ENCODE measurements at places on chromosomes 7 and 10.
A peak's percentile ranks its signal among the peaks of the same experiment; 100 is the strongest.

DNA sequence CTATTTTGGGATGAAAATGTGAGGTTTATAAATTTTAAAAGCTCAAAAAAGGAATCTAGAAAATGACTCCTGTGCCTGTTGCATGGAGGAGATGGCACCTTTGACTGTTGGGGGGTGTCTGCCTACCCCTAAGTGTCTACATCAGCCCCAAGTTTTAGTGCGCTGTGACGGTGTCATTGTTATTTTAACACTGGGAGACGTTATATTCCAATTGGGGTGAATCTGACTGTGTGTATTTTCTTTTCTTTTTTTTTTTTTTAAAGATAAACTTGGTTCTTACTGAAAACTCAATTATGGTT is 517 bp downstream of the SRGN start:
- peak; percentile 47 for DNase-seq

DNA sequence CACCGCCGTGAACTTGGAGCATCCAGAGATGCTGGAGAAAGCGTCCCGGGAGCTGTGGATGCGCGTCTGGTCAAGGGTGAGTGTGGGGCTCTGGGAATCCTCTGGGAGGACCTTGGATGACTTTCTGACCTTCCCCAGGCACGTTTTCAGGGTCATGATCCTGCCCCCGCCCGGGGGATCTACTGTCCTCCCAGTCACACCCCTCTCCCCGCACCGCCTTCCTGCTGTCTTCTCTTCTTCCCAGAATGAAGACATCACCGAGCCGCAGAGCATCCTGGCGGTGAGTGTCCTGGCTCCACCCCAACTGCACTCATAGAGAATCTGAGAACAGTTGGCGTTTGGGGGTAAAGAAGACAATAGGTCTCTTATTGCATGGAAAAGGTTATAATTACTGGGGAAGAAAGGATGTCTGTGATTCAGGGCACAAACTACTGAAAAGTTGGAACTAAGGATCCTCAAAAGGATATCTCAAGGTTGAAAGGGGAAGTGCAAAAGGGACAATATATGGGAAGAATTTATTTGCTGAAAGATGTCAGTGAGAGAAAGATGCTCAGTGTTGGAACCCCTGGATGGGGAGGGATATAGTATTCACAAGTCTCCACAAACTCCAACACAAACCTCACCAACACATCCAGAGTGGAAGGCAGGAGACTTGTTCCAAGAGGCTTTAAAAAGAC is 1.9 kb downstream of the GSTK1 start:
- DNase-seq = no peak

DNA sequence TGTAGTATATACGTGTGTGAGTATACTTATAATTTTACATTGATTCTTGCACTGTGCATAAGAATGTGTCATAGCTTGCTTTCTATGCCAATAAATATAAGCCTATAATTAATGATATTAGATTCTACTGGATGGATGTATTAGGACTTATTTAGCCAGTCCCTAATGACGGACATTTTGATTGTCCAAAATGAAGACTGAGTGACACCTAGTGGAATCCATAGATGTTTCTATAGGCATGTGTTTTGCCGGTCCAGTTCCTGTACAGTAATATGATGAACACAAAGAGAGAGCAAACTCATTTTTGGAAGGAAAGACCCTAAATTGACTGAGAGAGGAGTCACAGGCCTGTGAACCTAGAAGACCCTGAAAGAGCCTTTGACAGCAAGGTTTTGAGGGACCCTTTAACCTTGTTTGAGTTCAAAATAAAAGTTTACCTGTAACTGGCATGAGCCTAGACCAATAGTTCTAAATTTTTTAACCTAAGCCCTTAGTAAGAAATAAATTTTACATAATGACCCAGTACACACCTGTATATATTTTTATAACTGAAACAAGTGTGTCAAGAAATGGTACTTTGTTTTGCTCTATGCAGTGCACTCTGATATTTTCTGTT is 42.4 kb upstream of the AGBL3 start:
- DNase-seq = peak; percentile 64

- DNase-seq = peak; percentile 76
Measured at GRCh38 chr7:101717628-101718357, 88.7 kb upstream of the MYL10 start.

GRCh38 chr7:135964274-135964673 is 12.9 kb downstream of the MTPN start:
- no peak for DNase-seq

DNA sequence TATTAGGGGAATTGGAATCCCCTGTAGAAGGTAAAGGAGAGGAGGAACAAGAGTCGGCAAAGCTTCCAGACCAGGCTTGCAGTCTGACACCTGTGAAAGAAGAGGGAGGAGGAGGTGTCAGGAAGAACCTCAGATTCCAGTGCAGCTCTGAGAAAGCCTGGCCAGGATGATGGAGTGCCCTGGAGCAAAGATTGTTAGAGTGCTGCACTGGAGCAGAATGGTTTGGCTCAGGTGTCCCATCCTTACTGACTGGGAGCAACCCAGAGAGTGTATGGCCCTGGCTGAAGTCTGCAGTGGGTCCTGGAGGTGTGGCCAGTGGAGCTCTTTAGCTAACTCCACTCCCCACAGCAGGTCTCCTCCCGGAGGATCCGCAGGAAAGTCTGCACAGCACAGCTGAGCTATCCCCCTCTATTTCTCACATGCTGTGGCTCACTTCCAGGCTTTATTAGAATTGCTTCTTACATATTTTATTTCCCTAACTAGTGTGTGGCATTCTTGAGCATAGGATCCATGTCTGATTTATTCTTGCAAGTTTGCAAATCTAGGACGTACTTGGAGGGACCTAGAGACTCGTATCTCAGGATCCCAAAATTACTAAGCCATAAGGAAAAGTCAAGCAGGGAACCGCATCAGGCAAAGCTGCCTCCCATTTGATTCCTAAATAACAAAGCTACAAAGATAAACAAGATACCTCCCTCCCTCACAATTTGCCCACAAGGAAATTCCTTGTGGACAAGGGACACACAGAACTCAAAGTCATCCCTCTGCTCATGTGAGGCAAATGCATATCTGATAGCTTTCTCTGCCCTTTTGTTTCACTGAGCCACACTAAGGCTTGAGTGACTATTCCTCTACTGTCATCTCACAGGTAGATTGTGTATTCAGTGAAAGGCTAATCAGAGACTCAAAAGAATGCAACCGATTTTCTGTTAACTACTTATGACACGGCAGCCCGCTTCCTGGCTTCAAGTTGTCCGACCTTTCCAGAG is 58.8 kb downstream of the VIM start:
- DNase-seq = no peak

GRCh38 chr7:146725520-146725919 is 608.9 kb downstream of the CNTNAP2 start:
- no peak for DNase-seq

DNA sequence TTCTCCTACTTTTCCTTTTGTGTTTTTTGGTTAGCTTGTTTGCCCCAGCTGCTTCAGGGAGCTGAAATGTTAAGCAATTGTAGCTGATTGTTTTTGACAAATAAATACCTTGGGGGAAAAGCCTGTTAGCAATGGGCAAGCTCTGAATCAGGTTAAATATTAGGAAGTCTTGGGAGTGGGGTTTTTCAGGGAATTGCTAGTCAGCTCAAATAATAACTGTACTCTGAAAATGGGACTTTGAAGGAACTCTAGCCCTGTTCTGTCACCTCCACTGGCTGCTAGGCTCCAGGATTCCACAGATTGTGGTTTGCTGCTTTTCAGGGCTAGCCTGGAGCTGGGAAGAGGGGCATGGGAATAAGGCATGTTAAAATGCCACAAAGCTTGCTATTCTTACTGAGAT is 39.5 kb downstream of the ADK start:
- no peak for DNase-seq

GRCh38 chr10:3400348-3400747 is 227.8 kb upstream of the PITRM1 start:
- DNase-seq = peak; percentile 25

GRCh38 chr7:1158203-1159126 is 1.5 kb downstream of the ZFAND2A start:
- DNase-seq = no peak

DNA sequence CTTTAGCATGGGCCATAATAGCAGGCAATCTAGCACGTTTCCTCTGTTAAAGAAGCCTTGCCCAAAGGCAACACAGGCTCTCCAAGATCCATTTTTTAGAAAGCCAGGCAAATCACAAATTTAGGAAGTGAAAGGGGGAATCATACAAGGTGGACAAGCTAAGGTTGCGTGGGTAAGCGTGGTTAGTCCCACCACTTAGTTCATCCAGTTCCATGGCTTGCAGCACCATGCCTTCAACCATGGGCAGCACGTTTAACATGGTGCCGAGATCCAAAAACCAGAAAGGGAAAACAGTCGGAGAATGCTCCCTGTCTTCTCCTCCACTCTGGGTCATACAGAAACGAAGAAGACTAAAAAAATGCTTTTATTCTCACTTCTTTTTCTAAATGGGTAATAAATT is 234.4 kb upstream of the IMMP2L start:
- peak; percentile 27 for DNase-seq

DNA sequence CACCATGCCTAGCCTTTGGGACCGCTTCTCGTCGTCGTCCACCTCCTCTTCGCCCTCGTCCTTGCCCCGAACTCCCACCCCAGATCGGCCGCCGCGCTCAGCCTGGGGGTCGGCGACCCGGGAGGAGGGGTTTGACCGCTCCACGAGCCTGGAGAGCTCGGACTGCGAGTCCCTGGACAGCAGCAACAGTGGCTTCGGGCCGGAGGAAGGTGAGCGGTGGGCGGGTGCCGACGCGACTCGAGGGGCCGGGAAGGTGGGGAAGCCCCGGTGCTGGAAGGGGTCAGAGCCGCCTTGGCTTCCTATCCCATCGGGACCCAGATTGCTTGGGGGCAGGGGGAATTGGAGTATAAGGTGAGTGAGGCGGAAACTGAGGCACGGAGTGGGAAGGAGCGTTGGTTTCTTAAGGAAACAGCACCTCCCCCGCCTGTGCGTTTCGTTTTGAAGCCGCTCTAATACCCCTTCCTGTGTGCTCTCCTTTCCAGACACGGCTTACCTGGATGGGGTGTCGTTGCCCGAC is 547 bp downstream of the DDIT4 start:
- DNase-seq = no peak

DNA sequence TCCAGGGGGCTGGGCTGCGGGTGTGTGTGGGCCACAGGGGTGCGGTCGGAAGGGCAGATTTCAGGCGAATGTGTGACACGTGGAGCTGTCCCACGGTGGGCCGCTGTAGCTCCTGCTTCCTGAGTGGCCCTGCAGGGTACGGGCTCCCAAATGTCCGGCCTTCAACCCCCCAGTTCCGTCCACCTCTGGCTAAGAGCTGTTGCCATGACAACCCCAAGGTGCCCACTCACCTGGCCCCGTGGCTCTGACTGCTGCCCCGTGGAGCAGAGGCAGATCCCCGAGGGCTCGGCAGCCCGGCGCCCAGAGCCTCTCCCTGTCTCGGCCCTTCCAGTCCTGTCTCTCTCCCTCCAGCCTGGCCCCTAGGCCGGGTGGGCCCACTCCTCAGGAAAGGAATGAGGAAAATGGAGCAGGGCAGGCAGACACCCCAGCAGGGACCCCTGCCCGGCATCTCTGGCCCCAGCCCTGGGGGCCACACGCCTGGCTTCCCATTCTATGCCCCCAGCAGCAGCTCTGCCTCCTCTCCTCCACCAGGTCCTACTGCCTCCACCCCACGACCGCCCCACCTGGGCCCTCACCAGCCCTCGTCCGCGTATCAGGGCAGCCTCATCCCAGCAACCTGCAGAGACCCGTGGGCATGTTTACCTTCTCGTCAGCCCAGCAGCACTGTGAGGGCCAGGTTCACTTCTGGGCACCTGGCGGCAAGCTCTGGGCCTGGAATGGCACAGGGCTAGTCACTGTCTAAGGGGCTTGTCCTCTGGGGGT is 215.6 kb downstream of the ELFN1 start:
- DNase-seq = no peak

GRCh38 chr10:127735156-127735555 is 1.8 kb upstream of the FOXI2 start:
- DNase-seq = no peak

DNA sequence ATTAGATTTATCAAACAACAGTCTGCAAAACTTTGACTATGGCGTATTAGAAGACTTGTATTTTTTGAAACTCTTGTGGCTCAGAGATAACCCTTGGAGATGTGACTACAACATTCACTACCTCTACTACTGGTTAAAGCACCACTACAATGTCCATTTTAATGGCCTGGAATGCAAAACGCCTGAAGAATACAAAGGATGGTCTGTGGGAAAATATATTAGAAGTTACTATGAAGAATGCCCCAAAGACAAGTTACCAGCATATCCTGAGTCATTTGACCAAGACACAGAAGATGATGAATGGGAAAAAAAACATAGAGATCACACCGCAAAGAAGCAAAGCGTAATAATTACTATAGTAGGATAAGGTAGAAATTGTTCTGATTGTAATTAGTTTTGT is 31.4 kb downstream of the LRRC17 start:
- no peak for DNase-seq

DNA sequence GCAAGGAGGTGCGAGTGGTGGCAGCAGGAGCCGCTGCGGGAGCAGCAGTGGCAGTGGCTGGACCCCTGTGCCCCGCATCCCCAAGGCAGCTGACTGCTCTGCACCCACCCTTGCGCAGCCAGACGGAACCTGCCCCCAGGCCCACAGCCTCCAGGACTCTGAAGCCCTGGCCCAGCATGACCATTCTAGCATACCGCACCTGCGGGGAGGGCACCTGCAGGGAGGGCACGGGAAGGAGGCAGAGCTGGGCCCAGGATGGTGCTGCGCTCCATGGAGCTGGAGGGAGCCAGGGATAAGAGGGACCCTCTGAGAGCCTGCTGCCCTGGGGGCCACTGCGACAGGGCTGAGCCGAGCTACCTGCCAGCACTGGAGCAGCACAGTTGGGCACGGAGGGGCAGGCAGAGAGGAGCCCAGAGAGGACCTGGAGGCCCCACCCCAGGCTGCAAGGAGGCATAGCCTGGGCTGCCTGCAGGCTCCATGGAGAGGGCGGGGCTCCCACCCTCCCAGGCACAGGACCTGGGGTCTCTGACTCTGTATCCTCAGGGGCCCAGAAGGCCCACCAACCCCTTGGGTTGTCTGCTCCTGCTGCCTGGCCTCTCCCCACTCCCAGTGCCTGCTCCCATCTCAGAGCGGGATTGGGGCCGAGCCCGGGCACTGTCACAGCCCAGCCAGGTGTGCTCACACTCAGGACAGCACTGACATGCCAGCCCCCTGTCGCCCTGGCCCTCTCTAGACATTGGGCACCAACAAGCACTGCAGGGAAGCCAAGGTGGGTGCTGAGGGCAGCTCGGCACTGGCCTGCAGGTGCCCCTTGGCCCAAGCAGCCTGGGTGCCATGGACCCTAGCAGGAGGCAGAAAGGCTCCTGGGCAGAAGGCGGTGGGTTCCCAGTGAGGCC is 87.6 kb downstream of the HTR7 start:
- no peak for DNase-seq

DNA sequence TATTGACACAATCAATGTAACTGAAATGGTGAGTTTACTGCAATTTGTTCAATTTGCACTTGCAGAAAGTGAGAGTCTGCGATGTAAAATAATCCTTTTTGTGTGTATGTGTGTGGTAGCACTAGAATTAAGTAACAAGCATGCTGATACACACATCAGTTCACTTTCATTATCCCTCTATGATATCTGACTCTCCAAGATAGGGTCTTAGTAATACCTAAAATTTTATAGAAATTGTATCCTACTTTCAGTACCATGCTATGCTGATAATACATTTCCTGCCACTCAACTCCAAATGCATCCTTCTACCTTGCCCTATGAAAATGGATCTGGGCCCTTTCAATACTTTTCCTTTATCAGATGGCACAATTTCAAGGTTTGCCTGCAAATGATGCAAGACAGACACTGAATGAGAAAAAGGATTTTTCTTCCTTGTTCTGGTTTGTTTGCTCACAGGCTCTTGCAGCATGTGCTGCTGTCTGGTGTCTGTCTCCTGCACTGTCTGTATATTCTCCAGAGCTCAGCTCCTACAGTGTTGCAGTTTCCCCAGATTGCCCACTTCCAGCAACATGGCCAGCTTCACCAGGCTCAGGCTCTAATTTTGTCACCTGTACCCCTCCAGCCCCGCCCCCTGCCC is 297.9 kb upstream of the HGF start:
- DNase-seq = no peak

Data from fibroblast of pulmonary artery (primary cell).